ENCODE measurements at places on chromosomes 4 and X.
A peak's percentile ranks its signal among the peaks of the same experiment; 100 is the strongest.

DNA sequence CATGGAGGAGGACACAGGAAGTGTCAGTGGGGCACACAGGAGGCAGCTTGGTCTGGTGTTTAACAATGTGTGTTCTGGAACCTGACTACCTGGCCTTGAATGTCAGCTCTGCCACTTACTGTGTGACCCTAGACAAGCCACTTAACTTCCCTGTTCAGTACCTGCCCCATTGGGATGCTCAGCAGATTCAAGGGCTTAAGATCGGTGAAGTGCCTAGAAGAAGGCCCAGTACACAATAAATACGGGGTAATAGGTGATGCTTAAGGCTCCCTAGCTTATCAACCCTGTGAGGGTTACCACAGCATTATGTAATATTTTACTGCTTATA, 1.6 kb upstream of the CHIC2 start:
- DNase-seq: no peak

DNA sequence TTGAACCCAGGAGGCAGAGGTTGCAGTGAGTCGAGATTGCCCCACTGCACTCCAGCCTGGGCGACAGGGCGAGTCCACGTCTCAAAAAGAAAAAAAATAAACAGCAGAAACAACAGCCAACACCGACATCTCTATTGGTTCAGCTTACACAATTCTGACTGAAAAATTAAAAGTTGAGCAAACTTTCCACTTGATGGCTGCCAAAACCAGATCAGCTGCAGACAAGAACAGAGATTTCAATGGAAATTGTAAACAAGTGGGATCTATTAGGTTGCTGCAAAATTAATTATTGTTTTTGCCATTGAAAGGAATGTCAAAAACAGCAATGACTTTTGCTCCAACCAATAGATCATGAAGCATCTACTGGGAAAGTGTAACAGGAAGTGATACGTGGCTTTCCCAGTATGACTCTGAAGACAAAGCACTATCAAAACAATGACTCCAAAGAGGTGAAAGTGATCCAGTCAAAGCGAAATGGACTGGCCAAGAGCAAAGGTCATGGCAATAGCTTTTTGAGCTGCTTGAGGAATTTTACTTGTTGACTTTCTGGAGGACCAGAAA, 26.3 kb downstream of the UPF3B start:
- DNase-seq: no peak

GRCh38 chr4:139890816-139891215, 225.2 kb downstream of the MGST2 start:
- no peak for DNase-seq

DNA sequence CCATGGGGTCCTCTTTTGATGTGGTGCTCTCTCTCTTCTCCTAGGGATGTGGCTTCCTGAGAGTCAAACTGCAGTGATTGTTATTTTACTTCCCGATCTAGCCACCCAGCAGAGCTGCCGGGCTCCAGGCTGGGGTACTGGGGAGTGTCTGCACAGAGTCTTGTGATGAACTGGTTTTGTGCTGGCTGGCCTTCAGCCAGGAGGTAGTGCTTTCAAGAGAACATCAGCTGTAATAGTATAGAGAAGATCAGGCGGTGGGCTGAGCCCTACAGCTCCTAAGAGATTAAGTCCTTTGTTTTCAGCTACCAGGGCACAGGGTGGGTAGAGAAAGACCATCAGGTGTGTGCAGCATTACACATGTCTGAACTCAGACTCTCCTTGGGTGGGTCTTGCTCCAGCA, 59.0 kb upstream of the AGTR2 start:
- no peak for DNase-seq

GRCh38 chr4:10577508-10578426, 106.8 kb downstream of the CLNK start:
- no peak for DNase-seq

- peak; percentile 37 for DNase-seq
Observed at GRCh38 chr4:26145212-26145611, 175.6 kb upstream of the RBPJ start.

Data from DMS153 (cell line).